Caco-2 (cell line): ENCODE measurements at places on chromosomes 5 and 9. TPM values are rescaled to one million over a fixed set of nuclear protein-coding genes. Genes with fewer than 3 reads are reported as not detected.

Gene NEUROG1
- total RNA-seq = not detected in 2 replicates

Gene PCDHB8
- not detected in 2 replicates for total RNA-seq

Gene OR13J1
- total RNA-seq = not detected in 2 replicates

Gene ADAMTS13
- total RNA-seq = 5.3 and 6.2 TPM in 2 replicates

Gene SLC6A3
- total RNA-seq = not detected in 2 replicates

- no peak for DNase-seq
Observed at GRCh38 chr9:113520109-113520642, 56.6 kb downstream of the RGS3 start.

- DNase-seq = no peak
Observed at GRCh38 chr9:110954822-110955291, 83.4 kb downstream of the LPAR1 start.

DNA sequence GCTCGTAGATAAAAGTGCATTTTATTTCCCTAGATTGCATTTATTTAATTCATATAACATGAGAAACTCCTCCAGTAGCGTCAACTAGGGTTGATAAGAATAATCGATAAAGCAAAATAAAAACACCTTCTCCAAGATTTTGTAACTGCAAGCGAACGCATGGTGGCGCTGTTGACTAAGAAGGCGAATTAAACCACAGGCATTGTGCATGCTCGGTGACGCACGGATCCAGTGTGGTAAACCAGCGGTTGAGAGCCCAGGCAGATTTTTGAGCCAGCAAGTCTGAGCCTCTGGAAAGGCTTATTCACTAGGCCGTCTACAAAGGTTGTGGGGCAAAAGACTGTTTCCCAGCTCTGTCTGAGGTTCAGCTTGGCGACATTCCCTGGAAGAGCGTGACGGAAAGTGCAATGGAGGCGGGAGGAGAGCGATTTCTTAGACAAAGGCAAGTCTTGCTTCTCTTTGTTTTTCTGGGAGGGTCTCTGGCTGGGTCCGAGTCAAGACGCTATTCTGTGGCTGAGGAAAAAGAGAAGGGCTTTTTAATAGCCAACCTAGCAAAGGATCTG is at the start of gene PCDHB3:
TSS of gene PCDHB3 (plus strand) at position 231 of the 563 bp plus-strand sequence. CDS start at position 408, 177 bp downstream.
- DNase-seq = no peak

- DNase-seq = no peak
Observed at GRCh38 chr5:169442403-169442874, 141.1 kb upstream of the SPDL1 start.

DNA sequence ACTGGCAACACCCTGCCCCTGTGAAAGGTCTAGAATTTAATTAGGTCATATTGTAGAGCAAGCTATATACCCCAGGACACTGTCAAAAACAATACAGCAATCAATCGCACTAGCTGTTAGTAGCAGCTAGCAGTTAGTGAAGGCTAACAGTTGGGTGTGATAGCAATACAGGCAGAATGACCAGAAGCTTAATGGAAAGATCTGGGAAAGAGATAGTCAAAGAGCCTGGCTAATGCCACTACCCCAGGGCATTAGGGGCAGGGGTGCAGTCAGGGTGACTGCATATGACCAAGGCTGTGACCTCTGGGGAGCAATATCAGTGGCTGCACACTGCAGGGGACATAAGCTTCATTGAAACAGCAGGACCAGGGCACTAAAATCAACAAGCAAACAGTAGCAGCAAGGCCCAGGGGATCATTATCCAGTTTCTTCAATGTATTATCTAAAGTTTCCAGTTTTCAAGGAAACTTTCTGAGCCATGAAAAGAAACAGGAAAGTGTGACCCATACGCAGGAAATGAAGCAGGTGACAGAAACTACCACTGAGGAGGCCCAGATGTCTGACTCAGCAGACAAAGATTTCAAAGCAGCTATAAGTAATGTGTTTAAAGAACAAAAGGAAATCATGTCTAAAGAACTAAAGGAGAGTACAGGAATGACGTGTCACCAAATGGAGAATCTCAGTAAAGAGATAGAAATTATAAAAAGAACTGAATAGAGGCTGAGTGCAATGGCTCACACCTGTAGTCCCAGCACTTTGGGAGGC is 82.4 kb downstream of the ZNF354C start:
- no peak for DNase-seq
